ENCODE measurements at places on chromosomes 4 and X.

- peak; percentile 50 for DNase-seq
These were observed 1.2 kb downstream of the GABRB1 start for GRCh38 chr4:47032405-47033106.

DNA sequence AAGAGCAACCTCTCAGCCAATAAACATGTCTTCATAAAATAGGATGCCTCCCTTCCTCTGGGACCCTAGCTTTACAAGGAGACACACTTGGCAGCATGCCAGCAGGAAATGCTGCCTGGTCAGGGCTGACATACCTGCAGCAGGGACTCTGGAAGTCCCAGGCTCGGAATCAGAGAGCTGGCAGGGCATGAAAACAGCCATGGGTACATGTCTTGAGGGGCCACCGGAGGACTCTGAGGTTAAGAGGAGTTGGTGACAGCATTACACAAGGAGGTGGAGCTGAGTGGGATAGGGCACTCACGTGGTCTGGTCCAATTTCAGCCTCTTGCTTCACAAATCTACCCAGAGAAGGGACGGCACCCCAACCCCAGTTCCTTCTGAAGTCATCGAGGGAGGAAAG lies 15.7 kb downstream of the MSX1 start:
- no peak for DNase-seq

DNA sequence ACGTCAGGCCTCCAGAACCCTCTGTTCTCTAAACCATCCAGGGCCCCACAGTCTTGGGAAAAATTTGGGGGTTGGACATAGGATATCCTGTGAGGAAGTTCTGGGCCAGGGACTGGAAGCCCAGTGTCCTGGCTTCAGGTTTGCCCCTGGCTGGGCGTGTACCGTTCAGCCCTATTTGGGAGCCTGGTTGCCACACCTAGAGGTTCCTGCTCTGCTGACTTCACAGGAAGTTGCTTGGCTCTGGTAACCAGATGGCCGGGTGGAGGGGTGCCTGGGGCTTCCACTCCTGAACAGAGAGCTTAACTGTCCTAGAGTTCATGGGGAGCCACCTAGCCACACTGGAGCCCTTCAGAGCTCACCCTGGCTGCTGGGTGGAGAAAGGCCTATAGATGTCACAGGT lies 1.1 kb downstream of the TAFAZZIN start:
- DNase-seq = no peak

DNA sequence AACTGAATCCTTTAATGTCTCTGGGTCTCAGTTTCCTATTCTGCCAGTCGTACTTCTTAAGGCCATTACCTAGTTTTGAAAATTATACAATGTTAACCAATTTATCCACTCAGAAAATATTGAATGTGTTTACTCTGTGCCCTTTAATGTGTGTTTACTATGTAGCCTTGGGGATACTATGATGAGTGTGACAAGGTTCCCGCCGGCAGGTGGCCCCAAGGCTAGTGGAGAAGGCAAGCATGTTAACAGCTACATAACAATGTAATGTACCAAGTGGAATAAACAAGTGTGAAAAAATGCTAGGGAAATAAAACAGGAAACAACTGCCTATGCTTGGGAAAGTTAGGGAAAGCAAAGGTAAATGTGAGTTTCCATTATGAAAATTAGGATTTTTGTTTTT lies 187.3 kb upstream of the MBNL3 start:
- DNase-seq = no peak

DNA sequence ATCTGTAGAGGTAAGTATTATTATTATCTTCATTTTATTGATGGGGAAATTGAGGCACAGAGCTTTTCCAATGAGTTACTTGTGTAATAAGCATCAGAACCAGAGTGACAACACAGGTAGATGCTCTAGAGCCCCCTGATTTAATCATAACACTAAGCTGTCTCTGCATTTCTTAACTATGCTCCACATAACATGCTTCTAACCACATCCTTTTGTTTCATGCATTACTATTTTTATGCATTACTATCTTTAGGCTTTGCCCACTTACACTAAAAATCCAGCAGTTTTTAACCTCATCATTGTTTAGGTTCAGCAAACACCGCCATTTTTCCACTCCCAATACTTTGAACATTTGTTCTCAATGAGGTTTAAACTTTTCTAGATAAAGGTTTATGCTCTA lies 1900.8 kb upstream of the PCDH10 start:
- no peak for DNase-seq

- DNase-seq = peak; percentile 56
These were observed 31.4 kb downstream of the CPE start for GRCh38 chr4:165410214-165410613.

DNA sequence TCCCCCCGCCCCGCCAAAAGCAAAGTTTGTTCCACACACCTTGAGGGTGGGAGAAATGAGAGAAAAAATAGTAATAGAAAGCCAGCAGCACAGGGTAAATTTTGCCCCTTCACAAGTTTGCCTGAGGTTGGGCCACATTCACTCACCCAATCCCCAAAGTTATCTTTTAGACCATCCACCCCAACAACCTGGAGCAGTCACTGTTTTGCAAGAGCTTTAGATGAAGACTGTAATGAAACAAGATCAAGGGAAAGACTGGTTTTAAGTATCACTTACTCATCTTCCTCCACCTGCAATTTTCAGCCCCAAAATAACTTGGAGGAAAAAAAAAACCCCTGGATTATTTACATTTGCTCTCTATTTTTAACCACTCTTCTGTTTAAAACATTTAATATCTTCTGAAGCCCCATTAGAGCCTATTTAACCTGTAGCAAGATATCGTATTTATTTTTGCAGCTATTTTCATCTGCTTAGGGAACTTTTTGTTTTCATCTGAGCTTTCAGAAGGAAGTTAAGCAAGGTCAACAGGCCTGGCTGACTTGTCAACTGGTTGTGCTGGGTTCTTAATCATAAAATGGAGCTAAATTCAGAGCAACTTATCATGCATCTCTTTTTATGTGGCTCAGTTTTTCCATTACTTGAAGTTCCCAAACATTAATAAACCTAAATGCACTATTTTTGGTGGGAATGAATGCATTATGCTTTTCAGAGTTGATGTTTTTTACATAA lies 24.6 kb upstream of the TBL1X start:
- no peak for DNase-seq

GRCh38 chr4:76035799-76036380 lies at the start of gene CXCL11:
CXCL11 (minus strand) TSS chr4:76036070; CDS start chr4:76035987, 83 bp downstream.
- no peak for DNase-seq

DNA sequence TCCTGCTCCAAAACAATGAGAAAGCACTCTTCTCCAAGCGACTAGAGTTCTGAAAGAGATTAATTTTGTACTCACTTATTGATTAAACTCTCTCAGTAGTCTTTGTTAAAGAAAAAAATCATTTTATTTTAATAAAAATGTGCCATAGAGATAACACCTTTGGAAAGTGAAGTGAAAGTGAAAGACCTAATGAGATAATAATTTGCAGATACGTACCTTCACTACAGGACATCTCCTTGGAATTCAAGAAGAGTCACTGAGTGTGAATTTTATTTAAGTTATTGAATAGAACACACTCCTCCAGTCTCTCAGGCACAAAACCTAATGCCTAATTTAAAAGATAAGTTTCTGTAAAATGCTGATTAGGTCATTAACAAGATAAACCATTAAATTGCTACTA lies 1070.6 kb upstream of the GRID2 start:
- DNase-seq = no peak

- peak; percentile 21 for DNase-seq
These were observed at the start of gene PRKX for GRCh38 chrX:3713225-3713936. PRKX (minus strand) TSS chrX:3713649; CDS start chrX:3713253, 396 bp downstream.

- DNase-seq = peak; percentile 47
These were observed 1.0 kb upstream of the PDGFRA start for GRCh38 chr4:54228056-54228527.

DNA sequence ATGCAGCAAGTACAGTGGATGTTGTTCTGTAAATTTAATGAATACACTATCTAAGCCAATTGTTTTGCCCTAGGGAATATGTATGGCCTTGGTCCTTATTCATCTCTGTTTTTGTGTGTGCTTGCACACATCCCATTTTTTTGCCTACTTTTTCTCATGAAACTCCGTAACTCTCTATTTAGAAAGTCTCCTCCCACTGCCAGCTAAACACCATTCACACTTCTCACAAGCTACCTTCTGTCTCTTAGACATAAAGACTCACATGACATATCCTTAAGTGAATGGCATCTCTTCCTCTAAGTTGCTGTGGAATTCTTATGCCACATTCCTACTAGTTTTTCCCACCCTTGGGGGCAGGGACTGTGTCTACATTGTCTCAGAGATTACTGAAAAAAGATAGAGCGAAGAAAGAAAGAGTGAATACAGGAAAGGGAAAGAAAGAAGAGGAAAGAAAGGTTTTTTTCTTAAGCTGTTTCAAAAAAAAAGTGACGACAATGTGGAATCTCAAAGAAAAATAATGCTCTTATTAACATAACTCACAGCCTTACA lies 117.5 kb downstream of the ATG4A start:
- DNase-seq = no peak

- DNase-seq = no peak
These were observed 129.7 kb downstream of the TMEM164 start for GRCh38 chrX:110132450-110133114.

- DNase-seq = no peak
These were observed 286.4 kb downstream of the USP46 start for GRCh38 chr4:52372747-52373146.
